ENCODE measurements at places on chromosomes 13 and 19.

DNA sequence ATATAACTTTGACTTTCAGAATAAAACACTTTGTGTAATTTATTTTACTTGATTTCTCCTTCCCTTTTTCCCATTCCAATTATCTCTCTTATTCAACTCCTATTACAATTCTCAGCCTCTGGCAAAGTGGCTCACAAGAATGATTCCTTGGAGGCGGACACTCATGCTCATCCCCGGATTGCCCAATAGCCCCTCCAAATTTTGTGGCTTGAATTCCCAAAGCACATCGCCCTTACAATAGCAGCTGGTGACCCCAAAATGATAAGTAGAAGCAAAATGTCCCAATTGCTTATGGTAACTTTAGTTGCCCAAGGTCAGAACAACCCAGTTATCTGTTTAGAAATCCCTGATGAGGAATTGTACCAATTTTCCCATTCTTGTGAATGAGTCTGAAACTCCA is 1523.5 kb upstream of the PRR20A start:
- no peak for DNase-seq

GRCh38 chr19:13691569-13692435 is 72.5 kb upstream of the MRI1 start:
- no peak for DNase-seq

GRCh38 chr13:112861876-112862615 is 107.0 kb upstream of the MCF2L start:
- DNase-seq = no peak

DNA sequence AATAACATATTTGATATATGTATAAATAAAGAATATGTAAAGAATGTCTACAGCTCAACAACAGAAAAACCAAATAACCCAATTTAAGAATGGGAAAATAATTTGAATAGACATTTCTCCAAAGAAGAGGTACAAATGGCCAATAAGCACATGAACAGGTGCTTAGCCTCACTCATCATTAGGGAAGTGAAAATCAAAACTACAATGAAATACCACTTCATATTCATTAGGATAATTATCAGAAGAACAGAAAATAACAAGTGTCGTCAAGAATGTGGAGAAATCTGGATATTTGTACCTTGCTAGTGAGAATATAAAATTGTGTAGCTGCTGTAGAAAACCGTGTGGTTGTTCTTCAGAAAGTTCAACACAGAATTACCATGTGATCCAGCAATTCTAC is 8.4 kb upstream of the SUPT20H start:
- no peak for DNase-seq

- no peak for DNase-seq
Observed at GRCh38 chr13:32783067-32783466, 196.8 kb downstream of the PDS5B start.

- no peak for DNase-seq
Observed at GRCh38 chr13:83449668-83450395, 432.4 kb downstream of the SLITRK1 start.

DNA sequence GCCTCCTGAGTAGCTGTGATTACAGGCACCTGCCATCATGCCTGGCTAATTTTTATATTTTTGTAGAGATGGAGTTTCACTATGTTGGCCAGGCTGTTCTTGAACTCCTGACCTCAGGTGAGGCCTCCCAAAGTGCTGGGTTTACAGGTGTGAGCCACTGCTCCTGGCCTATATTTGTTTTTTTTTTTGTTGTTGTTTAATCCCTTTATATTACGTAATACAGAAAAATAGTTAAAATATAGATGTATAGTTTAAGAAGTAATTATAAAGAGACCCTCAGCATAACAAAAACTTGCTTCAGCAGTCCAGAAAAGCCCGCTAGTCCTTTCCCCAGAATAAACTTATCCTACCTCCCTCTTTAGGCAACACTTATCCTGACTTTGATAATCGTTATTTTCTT is 2.4 kb downstream of the ZNF383 start:
- DNase-seq = no peak

DNA sequence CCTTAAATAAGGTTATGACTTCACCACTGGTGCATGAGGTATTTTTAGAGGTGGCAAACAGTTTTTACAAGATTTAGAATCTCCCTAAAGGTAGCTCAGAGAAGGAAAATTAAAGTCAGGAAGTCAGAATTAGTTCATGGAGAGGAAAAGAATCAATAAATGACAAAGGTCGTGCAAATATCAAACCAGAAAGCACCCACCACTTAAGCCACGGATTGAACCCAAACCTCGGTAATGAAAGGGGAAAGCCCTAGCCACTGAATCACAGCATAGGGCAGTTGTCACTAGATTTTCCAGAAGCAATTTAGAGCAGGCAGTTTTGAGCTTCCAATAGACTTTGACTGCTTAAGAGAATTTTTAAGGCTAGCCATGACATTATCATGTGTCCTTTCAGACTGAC is 1590.4 kb downstream of the SLITRK1 start:
- no peak for DNase-seq

DNA sequence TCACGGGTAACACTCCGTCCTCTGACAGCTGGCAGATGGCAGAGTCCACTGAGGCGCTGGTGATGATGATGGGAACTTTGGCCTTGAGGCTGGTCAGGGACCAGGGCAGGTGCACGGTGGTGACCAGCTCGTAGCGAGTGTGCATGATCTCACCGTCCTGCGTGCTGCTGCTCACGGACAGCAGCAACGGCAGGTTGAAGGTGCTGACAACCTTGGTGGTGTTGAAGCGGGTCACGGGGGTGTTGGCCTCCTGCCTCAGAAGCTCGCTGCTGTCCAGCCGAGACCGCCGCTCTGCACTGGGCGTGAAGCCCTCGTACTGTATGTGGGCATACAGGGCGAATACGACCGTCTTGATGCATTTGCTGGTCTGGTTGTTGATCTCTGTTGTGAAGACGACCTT is 11.6 kb downstream of the ARRDC5 start:
- DNase-seq = no peak

- DNase-seq = no peak
Observed at GRCh38 chr19:9931629-9932028, 4.7 kb downstream of the OLFM2 start.
